ENCODE measurements at places on chromosomes 16 and 17. TPM values are rescaled to one million over a fixed set of nuclear protein-coding genes. Genes with fewer than 3 reads are reported as not detected.
A peak's percentile ranks its signal among the peaks of the same experiment; 100 is the strongest.

DNA sequence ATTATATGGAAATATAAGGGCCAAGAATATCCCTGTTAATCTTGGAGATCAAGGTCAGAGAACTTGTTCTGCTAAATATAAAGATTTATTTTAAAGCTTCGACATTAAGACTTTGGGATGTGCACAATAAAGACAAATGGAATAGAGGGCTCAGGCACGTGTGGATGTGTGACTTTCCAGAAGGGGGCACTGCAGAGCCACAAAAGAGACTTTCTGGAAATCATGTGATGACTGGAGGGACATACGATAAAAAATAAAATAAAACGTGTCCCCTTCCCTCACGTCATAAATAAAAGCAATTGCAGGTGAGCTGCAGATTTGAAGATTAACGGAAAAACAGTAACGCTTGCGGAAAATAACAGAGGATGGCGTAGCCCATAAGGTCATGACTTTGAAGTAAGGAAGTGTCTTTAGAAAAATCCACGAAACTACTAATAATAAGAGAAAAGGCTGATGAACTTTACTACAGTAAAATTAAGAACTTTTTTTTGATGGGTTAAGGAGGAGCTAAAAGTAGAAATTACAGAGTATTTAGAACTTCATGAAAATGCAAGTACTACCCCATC lies 9.4 kb upstream of the ENGASE start:
- ATAC-seq = no peak

DNA sequence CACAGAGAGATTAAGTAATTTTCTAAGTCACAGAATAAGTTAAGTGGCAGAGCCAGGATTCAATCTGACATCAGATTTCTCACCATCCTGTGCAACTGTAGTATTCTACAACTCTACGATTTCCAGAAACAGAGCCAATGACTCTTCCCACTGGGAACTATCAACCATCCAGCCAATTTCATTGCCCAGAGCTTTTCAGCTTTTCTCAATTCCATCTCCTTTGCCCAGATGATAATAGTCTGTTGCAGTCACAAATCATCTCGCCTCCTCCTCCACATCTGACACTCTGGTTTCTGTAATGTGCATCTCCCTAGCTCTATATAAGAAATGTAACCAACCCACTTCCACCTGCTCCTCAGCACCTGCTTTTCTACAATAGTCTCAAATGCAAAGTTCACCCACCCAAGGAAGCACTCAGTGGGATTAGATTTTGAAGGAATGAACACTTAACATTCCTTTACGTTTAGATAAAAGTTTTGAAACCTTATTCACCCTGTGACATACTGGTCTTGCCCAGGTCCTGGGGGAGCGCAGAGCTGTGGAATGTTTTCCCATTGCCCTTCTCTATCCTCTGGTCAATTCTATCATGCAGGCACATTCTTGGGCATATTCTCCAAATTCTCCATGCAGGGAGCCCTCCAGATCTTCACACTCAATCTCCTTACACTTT lies 167.8 kb upstream of the ASIC2 start:
- ATAC-seq = no peak

- peak; percentile 22 for ATAC-seq
Observed at GRCh38 chr17:14886200-14886739, 378.9 kb downstream of the PMP22 start.

The RNF222 gene
- 0.17 TPM for total RNA-seq

DNA sequence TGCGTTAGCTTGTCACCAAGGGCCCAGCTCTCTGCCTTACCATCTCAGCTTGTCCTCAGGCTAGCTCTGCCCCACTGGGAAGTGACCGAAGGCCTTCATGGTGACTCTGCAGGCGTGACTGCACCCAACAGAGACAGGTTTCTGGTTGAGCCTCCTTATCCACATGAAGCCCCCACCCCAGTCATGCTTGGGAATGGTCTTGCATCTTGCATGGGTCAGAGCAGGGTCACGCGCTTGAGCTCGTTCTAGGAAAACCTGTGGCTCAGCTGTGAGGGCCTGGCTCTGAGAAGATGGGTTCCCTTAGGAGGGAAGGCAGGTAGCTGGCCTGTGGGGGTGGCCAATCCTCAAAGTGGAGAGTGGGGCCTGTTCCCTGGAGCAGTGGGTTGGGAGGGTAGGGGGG lies 122.8 kb downstream of the BANP start:
- no peak for ATAC-seq

DNA sequence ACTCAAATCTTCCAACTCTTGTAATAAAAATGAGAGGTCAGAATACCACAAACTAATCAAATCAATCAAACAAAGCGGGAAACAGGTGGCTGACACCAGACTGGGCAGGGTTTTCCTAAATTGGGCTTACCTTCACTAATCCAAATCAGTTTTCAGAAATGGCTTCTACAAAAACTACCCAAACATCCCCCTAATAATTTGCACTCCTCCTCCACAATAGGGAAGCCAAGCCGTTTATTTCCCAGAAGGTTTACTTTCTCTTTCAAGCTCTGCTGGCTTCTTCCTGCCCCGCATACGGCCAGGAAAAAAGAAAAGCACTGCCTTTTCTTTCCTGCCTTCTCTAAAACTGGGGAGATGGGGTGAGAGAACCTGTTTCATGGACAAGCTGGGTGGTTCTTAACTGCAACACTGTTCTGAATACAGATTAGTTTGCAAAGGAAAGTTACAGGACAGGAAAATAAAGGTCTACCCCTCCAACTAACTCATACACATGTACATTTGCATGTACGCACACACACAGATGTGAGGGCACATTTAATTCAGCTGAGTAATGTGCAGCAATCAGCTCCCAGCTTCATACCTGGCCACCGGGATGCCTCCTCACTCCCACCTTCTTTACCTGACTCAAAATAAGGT lies 9.2 kb downstream of the STAT3 start:
- no peak for ATAC-seq

The CDK5R1 gene
- 49.9 TPM for total RNA-seq

- peak; percentile 1 for ATAC-seq
Observed at GRCh38 chr17:39404542-39405378, 3.3 kb upstream of the FBXL20 start.

- peak; percentile 6 for ATAC-seq
Observed at GRCh38 chr16:11743308-11744074, 834 bp upstream of the TXNDC11 start.

DNA sequence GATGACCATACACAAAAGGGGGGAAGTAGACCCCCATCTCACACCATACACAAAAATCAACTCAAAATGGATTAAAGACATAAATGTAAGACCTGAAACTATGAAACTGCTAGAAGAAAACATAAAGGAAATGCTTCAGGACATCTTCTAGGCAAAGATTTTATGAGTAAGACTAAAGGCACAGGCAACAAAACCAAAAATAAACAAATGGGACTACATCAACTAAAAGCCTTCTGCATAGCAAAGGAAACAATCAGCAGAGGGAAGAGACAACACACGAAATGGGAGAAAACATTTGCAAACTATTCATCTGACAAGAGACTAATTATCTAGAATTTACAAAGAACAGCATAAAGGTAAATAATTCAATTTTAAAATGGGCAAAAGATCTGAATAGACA lies 152.1 kb downstream of the AXIN2 start:
- ATAC-seq = no peak

GRCh38 chr17:57744195-57745170 lies 616 bp downstream of the CCDC182 start:
- no peak for ATAC-seq

The MARVELD3 gene
- 1.1 TPM for total RNA-seq

The TMEM235 gene
- not detected for total RNA-seq

DNA sequence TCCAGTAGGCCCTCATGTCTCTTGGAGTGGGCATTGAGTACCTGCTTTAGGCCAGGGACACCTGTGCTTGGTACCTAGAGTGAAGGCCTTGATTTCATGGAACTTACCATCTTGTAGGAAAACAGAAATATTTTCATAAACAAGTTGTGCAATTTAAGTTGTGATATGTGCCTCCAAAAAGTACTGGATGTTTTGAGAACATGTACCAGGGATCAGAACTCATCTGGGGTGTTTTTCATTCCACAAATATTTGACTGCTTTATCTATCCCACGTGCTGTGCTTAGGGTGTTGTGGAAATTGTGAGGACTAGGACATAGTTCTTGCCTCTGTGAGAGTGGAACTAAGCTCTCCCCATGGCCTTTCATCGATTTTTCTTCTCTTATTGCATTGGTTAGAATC lies 8.8 kb downstream of the NKD1 start:
- ATAC-seq = no peak

The CSH1 gene
- not detected for total RNA-seq

The KRTAP4-1 gene
- not detected for total RNA-seq

GRCh38 chr17:12959441-12959840 lies 58.4 kb downstream of the ELAC2 start:
- ATAC-seq = no peak

DNA sequence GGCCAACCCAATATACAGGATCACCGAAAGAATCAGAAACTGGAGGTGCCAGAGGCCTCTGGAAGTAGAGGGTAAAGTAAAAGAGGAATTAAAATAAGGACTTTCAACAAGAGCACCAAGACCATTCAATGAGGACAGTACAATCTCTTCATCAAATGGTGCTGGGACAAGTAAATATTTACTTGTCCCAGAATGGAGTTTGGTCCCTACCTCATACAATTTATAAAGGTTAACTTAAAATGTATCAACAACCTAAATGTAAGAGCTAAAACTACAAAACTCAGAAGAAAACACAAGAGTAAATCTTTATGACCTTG lies 56.5 kb downstream of the USP31 start:
- ATAC-seq = no peak

DNA sequence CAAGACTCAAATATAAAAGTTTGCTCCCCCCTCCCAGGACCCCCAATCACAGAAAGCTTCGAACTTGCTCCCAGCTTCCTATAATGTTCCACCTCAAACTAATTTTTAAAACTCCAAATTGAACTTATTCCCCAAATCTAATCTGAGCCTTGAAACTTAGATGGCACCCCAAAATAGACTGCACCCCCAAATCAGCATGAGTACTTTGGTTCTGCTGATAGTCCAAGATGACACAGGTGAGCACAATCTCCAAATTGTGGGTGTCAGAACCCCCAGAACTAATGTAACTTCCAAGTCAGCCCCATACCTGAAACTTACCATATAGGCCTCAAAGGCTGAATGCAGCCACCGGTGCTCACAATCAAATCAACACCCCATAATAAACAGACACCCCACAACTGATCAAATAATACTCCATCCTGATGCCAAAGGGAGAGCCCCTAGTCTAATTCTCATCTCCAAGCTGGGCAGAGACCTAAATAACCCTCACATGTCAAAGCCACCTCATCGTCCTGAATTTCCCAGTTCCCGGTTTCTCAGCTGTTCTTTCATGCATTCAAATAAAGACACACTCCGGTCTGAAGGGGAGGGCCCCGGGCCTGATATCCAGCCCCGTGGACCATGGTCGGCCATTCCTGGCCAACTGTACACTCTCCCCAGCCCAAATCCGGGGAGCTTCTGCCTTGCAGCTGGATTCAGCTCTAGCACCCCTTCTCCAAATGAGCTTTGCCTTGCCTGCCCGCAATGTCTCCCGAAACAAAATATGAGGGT lies 1.8 kb upstream of the BCL6B start:
- ATAC-seq = no peak

- ATAC-seq = no peak
Observed at GRCh38 chr16:64589836-64590235, 532.0 kb downstream of the CDH11 start.

- peak; percentile 30 for ATAC-seq
Observed at GRCh38 chr16:11603331-11603750, 16.6 kb upstream of the LITAF start.

DNA sequence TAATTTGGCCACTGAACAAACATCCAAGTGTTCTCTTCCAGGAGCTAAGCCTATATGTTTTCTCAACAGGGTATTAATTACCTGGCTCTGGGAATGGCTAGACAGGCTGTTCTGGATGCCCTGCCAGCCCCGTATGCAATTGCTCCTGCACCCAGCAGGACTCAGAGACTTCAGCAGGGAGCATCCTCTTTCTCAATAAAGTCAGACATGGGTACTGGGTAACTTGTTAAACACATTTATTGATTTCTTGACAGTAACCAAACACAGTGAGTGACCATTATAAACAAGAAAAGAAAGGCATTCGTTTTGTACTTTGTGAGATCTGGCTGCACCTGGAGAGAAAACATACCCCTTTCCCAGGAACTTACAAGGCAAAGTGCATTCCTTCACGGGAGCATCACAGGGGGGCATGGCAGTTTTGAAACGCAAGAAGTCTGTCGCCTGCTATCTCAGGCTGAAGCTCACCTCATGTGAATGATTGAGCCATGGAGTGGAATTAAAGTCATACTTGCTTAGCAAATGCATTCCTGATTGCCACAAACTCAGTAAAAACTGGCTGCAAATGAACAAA lies 369.8 kb downstream of the UTP18 start:
- no peak for ATAC-seq

GRCh38 chr16:67264277-67264676 lies 15.1 kb upstream of the PLEKHG4 start:
- ATAC-seq = peak; percentile 35

The KCNAB3 gene
- total RNA-seq = 5.4 TPM

DNA sequence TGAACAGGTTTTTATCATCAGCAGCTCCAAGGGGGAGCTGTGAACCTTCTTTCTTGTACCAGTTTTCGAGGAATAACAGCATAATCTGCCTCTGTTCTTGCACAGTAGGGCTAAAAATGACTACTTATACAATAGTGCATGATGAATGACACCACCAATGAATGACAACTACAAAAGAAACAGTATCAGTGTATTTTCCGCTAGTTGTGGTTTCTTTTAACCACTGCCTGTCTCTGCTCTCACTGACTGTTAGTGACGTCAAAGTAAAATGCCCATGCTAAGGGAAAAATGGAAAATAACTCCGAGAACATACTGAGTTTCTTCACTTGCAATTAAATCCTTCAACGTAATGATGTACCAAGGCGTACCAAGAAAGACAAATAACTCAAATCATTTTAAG lies 294.9 kb downstream of the MAP2K6 start:
- no peak for ATAC-seq

The CCL5 gene
- not detected for total RNA-seq

GRCh38 chr16:85891776-85892166 lies 7.2 kb upstream of the IRF8 start:
- ATAC-seq = no peak

GRCh38 chr16:58507195-58507962 lies 7.4 kb downstream of the NDRG4 start:
- ATAC-seq = no peak

The FUS gene
- 250 TPM for total RNA-seq

The CA7 gene
- total RNA-seq = not detected

- ATAC-seq = no peak
Observed at GRCh38 chr16:79716645-79717332, 116.3 kb upstream of the MAF start.

GRCh38 chr16:25580041-25580440 lies 111.7 kb upstream of the HS3ST4 start:
- no peak for ATAC-seq
